ENCODE measurements at places on chromosomes 11 and 22.

- no peak for DNase-seq
Measured at GRCh38 chr11:103961010-103961409, 75.4 kb upstream of the DDI1 start.

DNA sequence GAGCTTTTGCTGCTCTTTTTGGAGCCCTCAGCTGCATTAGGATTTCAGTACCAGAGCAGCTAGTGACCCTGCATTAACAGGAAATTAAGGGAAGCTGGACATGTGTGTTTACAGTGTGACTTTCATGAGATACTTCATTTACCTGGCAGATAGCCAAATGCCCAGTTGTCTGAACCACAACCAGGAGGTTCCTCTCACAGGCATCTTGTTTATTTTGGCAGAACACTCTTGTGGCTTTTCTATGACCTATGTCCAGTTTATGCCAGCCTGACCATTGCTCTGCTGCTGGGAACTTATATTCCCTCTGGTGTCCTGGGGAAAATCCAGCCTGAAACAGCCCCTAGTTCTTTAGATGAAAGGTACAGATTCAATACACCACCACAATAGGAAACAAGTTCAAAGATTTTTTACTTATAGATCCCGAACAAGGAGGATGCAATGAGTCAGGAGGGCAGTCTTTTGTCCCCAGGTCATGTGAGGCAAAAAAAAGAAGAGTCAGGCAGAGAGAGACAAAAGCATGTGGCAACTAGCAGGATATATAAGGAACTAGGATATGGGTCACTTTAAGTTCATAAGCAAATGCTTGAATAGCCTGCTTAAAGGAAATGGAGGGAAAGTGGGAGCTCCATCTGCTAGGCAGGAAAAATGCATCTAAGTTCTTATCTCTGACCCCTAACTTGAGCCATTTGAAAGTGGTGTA, 379.3 kb downstream of the INSC start:
- no peak for DNase-seq

DNA sequence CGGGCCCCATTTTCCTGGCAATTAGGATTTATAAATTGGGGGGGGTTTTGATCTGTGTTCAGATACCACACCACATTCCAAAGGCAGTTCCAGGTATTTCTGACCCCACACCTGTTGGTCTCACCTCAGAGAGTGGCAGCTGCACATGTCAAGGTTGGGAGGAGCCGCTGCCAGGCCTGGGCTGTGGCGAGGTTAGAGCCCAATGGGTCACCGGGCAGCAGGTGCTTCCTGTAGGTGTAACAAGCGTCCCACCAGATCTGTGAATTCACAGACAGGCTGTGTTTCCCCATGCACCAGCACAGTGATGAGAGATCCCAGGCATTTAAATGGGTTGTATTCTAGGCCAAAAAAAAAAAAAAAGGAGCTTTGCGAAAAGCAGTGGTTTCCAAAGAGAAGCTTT, 58.6 kb downstream of the CABIN1 start:
- DNase-seq = peak; percentile 11

DNA sequence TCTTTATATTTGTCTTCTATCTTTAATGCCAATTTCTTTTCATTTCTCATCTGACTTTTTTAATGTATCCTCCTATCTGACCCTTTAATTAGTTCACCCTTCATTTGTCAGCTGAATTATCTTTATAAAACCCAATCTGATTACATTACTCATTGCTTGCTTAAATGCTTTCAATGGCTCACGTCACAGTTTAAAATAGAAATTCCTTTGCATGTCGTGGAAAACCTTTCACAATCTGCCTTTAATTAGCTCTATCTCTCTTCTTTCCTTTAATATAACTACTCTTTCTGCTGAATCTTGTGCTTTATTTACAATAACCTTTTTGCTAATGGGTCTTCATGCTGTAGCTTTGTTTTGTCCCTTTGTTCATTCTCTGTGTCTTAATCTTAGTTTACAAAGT, 125.7 kb downstream of the DYNC2H1 start:
- no peak for DNase-seq

GRCh38 chr22:35538801-35539321, 1.8 kb upstream of the RASD2 start:
- peak; percentile 20 for DNase-seq

- DNase-seq = no peak
Measured at GRCh38 chr22:43437871-43438475, 26.2 kb downstream of the MPPED1 start.

DNA sequence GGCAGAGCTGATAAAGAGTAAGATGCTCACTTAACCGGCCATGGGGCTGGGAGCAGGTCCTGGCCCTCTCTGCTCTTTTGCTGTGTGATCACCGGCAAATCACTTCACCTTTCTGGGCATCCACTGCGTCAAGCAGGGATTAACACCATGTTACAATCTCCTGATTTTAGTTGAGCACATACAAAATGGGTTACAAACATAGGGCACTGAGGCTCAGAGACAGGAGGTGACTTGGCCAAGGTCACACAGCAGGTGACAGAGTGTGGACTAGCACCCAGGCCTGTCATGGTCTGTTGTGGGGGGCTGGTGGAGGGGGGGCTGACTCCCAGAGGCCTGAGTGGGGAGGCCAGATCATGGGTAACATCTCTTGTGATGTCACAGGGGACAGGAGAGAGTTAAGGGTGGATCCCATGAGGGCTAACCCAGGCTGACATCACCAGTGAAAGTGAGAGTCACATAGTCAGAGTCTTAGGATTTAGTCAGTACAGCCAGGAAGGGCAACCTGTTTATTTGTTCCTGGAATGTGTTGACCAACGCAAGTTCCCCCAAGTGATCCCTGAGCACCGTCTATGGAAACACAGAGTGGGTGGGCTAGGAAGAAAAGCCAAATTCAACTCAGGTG, 27.8 kb downstream of the GDPD5 start:
- DNase-seq = no peak

DNA sequence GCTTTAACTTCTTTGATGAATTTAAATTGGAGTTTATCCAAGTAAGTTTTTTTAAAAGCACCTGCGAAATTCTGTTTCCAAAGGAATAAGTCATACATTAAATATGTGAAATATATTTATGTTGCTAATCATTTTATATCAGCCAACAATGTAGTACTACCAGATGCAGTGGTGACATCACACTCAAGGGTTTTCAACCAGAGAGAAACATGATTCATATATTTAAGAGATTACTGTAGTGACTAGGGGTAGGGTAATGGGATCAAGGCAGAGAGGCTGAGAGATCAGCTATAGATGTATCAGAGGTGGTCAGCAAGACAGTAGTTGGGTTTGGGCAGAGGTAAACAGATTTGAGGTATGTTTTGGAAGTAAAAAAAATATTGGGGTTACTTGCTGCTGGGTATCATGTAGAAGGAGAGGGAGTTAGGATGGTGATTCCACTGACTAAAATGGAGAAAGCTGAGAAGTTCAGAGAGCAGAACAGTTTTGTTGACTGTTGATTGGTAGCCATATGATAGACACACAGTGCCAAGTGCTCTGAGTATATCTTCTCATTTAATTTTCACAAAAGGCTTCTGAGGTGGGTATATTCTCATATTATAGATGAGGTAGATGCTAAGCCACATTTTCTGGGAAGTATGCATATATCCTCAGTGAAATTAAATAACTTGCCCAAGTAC, 39.4 kb downstream of the CEP57 start:
- DNase-seq = no peak

GRCh38 chr11:2795491-2795991, 90.0 kb downstream of the CDKN1C start:
- DNase-seq = no peak

DNA sequence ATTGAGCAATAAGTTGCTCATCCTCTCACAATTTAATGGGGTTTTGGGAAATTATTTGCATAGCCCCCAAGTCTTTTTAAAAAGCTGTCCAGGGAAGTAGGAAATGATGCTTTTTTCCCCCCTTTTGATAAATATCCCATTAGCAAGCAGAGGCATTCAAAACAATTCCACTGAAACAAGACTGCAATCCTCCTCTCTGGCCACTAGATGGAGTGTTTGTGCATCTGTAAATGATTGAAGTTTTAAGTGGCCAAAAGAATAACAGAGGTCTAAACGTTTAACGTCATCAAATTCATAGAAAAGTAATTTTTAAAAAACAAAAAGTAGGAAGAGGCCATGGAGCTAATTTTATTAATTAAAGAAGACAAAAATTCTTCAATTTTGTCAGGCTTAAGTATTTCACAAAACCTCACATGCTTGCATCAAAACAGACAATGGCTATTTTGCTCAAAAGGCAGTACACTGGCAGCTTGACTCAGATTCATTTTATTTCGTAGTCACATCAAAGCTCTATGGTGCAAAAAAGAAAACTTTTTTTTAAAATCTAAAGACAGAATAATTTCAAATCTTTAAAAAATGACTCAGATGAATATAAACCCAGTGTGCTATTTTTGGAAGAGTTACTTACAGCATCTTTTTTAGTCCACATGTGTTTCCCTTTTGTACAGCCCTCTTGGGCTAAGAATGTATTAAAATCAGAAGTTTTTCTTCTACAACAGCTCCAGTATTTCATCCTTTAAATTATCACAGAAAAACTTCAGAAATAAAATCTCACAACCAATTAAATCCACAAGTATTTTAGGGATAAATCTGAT, 17.8 kb downstream of the CHORDC1 start:
- DNase-seq = peak; percentile 62

DNA sequence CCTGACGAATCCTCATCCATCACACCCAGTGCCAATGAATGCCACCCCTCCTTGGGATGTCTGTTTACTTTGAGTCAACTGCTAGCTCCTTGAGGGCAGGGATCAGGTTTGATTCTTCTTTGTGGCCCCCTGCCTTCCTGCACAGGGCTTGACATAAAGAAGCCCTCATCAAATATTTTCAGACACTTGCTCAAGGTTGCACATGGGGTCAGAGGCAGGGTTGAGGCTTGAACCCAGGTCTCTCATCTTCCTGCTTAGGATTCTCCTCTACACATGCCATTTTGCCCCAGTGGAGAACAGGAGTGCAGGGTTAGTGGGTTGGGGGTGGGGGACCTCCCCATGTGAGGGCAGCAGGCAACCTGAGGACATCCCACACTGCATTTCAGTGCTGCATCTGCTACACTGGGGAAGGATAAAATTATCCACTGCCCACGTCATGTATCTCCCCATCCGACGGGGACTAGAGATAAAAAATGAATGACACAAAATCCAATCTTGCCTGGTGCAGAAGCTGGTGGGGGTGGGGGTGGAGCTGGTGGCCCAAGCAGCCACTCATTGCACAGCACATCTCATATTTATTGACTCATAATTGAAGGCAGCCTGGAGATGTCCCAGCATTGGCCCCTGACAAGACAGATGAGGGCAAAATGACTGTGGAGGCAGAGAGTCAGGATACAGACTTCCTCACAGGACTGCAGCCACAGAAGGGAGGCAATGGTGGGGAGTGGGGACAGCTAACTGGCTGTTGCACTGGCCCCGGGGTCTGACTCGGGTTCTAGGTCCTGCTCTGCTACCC, 41.3 kb downstream of the NEU3 start:
- DNase-seq = no peak

DNA sequence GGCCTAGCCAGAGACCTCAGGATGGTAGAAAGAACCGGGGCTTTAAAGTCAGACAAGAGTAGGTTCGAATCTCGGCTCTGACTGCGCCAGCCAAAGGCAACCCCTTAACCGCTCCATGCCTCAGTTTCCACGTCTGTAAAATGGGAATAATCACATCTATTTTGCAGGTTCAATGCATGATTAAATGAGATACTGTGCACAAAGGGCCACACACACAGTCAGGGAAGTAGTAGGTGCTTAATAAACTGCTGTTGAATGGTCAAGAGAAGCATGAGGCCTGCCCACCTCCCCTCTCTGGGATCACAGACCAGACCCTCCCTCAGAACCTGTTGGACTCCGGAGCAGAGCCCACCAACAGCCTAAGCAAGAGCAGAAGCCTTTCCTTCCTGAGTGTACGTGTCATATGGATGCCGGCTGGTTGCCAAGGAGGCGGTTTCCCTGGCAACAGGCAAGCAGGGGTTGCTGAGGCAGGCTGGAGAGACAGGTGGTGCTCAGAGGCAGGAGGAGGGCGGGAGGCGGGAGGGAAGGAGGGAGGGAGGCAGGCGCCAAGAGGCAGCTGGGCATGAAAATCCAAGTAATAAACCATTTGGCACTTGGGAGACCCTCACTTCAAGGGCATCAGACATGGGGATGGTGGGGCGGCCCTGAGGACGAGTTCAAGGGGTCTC, 43.9 kb downstream of the NFAM1 start:
- no peak for DNase-seq

DNA sequence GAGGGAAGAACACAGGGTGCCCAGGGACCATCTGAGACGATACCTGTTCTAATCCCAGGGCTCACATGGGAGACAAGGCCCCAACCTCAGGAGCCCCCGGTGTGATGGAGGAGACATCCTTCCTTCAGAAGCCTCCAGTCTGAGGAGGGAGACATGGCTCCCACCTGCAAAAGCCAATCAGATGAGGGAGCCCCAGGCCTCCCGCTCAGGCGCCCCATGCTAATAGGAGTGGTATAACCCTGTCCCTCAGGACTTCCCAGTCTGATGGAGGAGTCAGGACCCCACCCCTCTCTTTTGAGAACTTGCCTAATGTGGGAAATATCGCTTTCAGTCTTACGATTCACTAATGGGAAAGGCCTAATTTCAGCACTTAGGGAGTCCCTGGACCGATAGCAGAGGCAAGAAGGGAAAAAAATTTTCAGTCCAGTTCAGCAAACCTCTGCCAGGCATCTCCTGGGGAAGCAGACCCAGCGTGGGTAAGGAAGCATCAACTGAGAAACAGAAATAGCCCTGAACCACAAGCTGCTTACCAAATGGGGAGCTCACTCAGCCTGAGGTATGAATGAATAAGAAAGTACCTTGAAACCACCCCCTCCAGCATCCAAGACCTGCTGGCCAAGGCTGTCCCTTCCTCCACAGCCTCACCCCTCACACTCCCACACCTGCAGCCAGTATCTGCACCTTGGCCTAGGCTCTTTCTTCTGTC, 5.9 kb downstream of the ARRB1 start:
- DNase-seq = no peak

GRCh38 chr22:25482868-25483639, 81.4 kb upstream of the GRK3 start:
- DNase-seq = no peak

- DNase-seq = no peak
Measured at GRCh38 chr11:1008001-1008802, 28.3 kb downstream of the MUC6 start.

DNA sequence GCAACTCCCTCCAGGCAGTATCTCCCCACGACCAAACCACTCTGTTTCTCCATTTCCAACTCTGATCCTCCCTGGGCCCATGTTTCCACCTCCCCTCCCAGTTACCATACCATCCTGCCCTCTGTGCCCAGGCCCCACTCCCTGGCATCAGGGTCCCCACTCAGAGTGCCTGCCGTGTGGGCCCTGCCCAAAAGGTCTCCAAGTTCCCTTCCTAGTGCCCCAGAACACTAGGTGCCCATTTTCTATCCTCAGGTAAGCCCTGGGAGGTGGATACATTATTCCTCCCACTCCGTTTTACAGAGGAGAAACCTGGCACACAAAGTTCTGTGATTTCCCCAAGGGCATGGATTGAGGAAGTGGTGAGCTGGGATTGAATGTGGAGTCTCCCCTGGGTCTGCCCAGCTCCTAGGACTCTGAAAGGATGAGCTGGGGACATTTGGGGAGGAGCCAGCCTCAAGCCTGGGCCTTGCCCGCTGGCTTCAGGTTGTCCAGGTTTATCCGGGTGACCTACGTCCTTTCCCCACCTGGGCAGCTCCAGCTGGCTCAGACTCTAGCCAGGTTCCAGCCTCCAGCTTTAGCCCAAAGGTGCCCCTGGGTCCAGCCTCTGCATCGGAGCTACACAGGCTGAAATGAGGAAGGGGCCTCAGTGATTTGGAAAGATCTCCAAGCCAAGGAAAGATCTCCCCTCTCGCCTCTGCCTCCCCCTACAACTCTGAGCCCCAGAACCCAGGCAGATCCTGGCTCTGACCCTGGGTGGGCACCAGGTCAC, 2.2 kb upstream of the GSTT4 start:
- DNase-seq = no peak

All from CD4-positive, alpha-beta T cell treated with Interleukin-1 beta for 1 hour (primary cell).